Thyroid gland (tissue), 4 donors: ENCODE measurements at places on chromosomes 2 and 18.

DNA sequence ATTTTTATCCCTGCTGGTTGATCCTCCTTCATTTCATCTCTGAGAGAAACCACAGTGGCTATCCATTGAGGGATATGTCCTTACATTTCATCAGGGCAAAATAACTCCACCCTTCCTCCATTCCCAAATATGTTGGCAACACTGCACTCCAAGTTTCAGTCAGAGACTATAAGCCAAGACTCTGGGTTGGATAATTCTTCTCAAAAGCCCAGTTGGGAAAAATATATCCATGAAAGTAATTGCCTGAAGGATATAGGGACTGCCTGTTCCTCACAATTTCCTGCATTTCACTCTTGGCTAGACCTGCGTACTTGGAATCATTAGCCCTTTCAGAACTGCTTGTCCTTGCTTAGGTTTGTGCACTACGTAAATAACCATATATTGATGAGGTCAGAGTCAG, 27.9 kb upstream of the EPB41L3 start:
- no peak for DNase-seq

- no peak for DNase-seq
These were observed 75.3 kb upstream of the DDX18 start for GRCh38 chr2:117738991-117739839.

DNA sequence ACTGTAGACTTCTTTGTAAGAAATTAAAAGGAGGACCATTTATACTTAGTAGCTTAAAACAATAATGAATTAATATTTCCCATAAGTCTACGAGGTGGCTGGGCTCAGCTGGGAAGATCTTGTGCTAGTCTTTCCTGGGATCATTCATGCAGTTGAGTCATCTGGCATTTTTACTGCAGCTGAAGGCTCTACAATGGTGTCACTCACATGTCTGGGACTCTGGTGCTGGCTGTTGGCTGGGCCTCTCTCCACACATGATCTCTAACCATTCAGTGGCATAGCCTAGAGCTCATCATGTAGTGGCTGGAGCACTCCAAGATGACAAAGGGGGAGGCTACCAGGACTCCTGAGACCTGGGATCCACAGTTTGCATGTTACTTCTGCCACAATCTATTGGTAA, 35.5 kb downstream of the CLASP1 start:
- no peak for DNase-seq

- DNase-seq = no peak
These were observed 17.7 kb downstream of the PHOSPHO2 start for GRCh38 chr2:169711751-169712509.

DNA sequence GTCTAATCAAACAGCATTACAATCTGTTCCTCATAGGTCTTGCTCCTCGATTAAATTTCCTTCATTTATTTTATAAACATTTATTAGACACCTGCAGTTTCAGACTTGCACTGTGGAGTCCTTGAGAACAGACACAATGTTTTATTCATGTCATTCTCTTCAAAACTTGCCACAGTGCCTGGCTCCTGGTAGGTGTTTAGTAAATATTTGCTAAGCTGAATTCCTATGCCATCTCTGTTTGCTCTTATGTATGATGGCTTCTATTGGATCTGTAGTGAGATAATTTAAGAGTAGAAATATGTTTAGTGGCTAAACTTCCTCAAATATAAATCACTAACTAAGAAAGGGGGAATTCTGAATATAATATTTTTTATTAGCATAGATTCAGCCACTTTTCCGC, 61.4 kb downstream of the LRATD1 start:
- no peak for DNase-seq

GRCh38 chr2:138689705-138690104, 90.5 kb downstream of the NXPH2 start:
- DNase-seq = no peak

DNA sequence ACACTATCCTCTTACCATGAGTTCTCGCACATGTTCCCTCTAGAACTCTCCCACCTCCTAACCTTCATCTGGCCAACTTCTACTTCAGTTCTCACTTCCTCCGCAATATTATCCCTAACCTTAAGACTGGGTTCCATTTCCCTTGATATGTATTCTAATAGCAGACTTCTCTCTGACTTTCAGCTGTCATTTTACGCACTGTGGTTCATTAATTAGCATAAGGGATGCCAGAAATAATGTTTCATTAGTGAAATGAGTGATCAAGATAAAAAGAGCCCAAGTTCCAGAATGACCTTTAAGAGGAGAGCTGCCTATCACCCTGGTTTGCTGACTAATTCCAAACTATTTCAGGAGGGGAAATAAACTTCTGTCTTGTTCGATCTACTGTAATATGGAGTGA, 108.6 kb upstream of the CCDC150 start:
- no peak for DNase-seq

DNA sequence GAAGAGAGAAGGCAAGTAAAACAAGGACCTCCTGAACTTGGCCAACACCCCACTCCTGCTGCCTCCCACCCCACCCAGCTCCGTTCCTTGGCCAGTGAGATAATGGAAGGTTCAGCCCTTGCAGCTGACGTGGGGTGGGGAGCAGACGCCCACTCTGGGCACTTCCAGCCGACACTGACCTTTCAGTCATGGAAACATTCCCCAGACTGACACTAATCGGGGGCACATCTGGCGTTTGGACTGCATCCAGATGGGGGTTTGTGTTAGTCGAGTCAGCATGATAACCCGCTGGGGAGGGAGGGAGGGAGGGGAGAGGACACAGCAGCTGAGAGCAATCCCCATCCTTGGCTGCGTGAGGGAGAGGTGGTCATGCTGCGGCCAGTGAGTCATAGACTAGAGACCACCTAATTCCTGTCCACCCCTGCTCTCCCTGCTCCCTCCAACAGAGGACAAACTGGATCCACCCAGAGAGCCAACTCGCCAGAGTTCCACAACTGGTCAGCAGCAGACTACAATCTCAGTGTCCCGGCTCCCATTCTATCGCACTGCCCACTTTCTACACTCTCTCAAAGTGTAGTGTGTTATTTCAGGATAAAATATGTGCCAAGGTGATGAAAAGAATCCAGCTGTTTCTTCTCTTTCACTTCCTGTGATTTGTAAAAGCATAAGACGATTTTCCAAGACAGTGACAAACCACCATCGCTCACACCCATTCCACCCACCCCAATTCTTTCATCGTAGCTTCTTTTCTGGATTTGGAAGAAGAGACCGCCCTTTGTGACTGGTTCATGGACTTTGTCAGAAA, 115.4 kb upstream of the PKDCC start:
- DNase-seq = peak; percentile 23

DNA sequence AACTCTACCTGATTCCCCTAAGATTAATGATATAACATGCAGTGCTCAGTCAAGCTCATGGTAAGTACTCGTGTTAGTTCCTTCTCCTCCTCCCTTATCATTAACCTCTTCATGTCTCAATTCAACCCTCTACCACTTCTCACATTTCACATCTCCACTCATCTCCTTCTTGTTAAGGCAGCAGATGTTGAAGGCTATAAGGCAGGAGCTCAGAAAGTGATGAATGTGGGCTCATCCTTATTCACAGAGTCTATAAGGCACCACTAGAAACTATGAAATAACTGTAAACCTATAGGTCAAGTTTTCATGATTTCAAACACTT, 56.0 kb downstream of the CLHC1 start:
- DNase-seq = no peak

GRCh38 chr2:196719110-196719872, 79.8 kb downstream of the CCDC150 start:
- peak; percentile 4 for DNase-seq

DNA sequence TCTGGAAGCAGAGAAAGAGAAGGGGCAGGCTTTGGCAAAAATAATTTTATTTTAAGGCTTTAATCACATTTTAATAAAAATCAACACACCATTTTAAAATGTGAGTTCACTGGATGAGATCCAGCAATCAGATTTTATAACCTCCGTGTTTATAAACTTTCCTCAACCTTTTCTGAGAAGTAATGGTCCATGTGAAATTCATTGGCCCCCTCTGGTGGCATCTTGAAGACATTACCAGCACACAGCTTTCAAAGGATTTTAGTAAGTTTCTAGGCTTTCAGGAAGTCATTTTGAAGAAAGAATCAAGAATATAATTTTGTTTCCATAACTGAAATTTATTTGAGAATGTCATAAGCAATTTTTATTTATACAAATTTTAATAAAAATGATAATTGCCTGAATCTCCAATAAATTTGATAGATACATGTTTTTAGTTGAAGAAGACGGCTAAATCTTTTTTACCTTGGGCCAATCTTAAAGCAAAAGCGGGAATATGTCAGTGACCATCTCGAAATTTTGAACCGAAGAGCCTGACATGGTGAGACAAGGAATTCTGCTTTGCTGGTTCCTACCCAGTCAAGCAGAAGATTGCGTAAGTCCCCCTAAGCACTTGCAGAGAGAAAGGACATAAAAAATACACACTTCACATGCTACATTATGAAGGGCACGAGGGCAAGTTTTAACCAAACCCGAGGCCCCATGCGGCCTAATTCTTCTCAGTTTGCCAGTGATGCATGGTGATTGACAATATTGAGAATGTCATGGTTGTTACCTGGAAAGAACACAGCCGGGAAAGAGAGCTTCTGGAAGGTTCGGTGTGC, 128.4 kb upstream of the CBLN2 start:
- peak; percentile 18 for DNase-seq
